ENCODE measurements at places on chromosomes 1 and 21.

DNA sequence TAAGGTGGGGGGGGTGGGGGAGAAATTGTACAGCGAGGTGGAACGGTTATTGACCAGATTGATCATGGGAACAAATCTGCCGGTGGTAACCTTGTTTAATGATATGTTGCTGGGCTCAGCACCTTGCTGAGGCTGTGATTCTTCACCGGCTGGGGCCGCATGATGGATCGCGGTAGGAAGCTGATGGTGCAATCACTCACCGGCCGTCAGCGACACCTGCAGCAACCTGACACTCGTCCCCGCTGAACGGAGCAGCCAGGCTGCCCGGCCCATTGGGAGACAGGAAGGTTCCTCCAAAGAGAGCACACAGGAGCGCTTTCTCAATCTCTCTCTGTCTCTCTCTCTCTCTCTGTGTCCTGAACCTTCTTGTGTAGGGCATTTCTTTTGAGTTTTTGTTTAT lies 128.5 kb upstream of the RRP15 start:
- DNase-seq, result no peak

DNA sequence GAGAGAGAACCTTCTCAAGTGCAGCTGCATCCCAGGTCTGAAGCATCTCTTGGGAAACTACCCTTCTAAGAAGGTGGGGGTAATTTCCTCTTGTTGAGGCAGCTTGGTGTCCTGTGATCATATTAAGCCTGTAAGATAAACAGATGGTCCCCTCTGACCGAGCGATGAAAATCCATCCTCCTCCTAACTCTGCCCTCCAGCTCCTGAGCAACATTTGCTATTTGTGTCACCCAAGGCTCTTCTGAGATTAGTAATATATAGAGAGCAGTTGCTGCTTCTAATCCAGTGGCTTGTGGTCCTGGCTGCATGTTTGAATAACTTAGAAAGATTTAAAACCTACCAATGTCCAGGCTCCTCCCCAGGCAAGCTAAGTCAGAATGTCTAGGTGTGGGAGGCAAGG lies 123.7 kb downstream of the DISC1 start:
- no peak for DNase-seq

DNA sequence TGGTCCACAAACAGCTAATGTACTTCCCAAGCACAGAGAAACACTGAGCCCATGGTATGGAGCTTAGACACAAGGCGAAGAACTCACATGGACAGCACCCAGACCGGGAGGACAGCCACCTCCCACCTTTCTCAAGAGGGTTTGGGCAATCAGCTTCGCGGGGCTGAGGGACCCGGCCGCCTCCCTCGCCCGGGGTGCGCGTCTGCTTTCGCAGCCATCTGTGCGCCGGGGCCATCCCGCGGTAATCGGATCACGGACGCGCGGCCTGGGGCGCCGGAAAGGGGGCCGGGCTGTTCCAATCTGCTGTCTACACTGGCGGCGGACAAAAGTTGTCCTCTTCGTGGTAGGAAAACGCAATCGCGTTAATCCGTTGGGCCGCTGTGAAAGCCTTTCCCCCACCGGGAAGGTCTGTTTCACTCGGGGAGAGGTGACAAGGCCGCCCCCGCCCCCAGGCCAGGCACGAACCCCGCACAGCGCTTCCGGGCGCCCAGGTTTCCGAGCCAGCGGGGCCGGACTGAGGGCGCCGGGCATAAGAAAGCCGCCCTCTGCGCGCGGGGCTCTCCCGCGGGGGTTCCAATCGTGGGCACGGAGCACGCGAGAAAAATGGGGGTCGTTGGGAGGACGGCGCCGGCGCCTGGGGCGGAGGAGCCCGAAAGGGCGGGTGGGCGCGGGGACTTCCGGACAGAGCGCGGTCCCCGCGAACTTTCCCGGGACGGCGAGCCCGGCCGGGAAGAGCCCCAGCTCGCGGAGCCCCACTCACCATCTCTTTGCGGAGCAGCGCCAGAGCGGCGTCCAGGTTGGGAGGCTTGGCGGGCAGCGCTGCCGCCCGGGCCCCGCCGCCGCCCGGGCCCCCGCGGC lies 664 bp downstream of the FAM89A start:
- DNase-seq, result no peak

GRCh38 chr1:41806472-41807155 lies 112.1 kb downstream of the HIVEP3 start:
- no peak for DNase-seq

GRCh38 chr1:18938008-18938706 lies 18.3 kb downstream of the IFFO2 start:
- no peak for DNase-seq

- DNase-seq, result no peak
Observed at GRCh38 chr1:94832446-94832845, 12.3 kb downstream of the SLC44A3 start.

- no peak for DNase-seq
Observed at GRCh38 chr1:24285231-24285630, 33.9 kb upstream of the GRHL3 start.

DNA sequence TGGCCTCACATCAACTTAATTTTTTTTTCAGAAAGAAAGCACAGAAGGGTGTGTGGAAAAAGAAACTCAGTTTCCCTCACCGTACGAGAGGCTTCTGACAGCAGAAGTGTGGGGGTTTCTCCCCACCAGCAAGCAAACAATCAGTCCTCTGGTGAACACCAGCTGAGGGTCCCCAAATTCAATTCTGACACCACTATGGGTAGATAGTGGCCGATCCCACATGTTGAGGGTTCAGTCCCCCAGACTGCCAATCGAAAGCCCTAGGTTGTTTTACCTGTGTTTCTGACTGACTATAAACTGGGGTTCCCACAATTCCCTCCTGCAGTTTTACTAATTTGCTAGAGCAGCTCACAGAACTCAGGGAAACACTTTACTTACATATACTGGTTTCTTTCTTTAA lies 2.1 kb downstream of the IFI6 start:
- no peak for DNase-seq

- DNase-seq, result peak; percentile 64
Observed at GRCh38 chr1:158283965-158284364, 5.8 kb upstream of the CD1C start.

DNA sequence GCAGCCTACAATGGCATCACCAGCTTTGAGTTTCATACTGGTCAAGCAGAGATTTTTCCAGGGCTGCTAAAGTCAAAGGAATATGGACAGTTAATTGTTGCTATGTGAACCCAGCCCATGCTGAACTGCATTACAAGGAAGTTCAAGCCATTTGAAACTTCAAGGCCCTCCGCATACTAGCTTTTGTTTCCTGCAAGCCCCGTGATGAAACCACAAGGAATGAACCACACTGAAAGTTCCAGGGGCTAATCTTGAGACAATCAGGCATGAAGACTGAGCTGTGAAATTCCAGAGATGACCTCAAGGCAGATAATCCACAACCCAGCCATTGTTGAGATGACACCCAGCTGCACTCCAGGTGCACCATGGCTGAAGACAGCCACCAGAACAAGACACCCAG lies 180.8 kb downstream of the C1orf21 start:
- peak; percentile 79 for DNase-seq

GRCh38 chr1:61993331-61993961 lies 201.2 kb upstream of the L1TD1 start:
- no peak for DNase-seq

DNA sequence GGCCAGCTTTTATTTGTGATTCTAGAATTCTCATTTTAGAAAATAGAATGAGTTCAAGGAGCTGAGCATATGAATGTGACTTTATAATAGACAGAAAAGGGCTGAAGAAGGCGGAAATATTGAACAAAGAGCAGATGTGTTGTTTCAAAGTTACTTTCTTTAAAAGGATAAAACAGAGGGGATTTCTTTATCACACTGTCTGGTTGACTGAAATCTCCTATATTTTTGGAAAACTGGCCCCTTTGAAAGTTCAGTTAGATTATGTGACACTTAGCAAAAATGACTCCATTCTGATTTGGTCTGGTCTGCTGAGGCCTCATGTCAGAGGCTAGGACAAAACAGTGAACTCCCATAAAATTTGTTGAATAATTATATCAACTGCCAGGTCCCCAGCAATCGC lies 46.4 kb upstream of the DNAH14 start:
- no peak for DNase-seq

DNA sequence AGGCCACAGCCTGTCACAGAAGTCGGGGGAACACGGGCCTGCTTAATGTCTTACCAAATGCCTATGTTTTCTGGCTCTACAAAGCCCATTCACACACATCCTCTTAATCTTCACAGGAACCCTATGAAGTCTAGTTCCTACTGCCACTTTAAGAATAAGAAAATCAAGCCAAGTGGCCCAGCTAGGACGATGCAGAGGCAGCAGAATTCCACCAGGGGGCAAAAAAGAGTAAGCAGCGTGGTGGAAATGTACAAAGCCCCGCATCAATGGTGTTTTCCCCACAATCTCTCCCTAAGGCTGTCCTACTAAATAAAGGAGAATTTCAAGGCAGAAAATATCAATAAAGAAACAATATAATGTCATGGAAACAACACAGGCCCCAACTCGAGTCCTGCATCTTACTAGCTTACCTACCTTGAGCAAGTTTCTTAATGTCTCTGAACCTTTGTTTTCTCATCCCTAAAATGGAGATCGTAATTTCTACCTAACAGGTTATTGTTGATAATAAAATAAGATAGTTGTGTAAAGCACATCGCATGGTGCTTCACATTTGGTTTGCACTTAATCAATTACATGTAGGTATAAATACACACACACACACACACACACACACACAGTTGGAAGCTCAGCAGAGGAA lies 21.4 kb downstream of the SEC16B start:
- peak; percentile 83 for DNase-seq

DNA sequence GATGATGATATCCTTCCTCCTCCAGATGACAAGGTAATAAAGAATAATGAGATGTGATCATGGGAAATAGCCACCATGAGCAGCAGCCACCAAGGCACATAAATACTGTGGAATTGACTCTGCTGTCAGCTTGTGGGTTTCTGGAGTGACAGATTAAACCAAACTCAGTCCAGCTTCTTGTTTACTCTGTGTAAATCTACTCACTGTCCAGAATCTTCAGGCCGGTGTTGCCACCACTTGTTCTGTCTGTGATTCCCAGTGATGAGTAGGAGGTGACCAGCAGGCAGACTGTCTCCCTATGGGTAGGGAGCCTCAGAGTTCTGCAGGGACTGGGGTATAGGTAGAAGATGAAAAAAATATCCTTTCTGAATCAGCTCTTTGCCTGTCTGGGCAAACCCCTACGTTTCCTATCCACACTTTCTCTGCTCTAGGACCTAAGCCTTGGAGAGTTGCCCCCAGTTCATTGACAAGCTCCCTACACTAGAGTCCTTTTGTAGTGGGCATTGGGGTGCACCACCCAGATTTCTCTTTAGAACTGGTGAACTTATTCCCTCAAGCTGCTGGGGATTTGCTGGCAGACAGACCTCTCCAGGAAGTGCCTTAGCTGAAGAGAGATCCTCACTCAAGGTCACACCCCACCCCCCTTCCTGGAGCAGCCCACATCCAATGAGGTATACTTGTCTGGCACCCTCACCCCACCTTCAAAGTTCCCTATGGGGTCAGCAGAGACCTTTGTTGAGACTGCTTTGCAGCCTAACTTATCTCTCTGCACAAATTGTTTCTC lies 47.6 kb downstream of the ATP1A1 start:
- no peak for DNase-seq

DNA sequence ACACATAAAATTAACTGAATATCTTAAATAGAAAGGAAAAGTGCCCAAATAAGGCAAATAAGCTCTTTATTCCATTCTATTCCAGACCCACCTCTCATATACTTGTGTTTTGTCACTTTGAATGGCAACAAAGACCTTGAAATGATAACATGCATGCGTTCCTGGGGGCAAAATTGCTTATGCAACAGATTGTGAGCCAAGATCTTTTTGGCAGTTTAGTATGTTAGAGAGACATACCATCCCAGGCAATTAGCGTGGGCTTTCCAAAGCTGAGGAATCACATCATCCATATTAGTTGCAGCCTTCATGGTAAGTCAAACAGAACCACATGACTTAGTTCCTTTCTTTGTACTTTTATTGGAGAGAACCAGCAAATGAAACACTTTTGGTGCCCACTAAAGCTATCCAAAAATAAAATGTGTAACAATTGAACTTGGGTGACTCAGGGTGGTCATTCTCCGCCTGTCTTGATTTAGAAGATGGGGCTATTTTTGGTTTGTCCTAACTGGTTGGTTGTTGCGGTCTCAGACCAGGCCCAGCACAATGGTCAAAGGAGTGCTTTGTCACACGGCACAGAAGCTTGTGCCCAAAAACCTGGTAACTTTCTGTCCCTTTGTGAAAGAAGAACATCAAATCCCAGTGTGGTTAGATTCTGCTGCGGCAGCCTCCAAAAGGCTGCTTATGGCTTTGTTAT lies 68.7 kb upstream of the ATF3 start:
- DNase-seq, result no peak

DNA sequence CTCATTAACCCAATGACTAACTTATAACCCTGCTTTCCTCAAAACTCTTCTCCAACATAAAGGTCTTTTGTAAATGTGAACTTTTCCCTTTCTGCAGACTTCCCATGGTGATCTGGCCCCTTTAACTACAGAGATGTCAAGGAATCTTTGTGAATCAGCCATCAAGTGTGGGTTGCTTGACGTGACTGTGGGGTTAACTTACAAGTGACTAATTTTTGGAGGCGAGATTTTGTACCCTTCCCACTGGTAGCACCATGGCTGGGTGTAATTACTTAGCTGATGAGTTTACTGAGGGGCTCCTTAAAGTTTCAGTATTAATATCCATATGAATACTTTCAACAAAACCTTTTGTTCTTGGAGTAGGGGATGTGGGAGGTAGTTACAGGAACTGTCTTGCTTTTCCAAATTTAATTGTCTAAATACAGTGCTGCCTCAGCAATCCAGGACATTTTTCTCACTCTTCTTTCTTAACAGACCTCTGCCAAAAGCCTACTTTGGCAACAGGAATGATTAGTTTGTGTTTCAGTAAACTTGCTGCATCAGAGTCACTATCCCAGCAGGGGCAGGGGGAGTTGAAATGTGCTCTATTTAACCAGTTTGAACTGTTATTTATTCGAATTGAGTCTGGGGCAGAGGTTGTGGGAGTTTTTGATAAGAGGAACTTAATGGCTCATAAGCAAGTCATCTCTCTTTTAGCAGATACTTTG lies 217.3 kb upstream of the FGGY start:
- no peak for DNase-seq

DNA sequence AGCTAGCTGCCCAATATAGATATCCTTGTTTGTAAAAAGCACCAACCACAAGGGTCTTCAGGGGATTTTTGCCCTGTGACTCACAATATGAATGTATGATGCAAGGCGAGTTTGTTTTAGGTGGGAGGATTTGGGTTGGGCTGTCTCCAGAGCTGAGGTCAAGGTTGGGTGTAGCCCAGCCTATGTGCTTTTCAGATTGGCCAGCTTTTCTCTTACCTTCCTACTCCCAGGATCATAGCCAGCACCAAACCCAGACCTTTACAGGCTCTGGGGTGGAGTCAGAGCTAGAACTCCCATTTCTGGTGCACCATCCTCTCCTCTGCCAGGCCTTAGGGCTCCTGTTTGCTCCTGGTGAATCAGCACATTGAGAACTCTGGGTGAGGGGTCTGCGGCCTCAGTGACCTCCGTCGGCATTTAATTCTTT lies 55.6 kb upstream of the GCLM start:
- no peak for DNase-seq

Data from Kasumi-1 (cell line).